ENCODE measurements at places on chromosomes 5 and 9.

DNA sequence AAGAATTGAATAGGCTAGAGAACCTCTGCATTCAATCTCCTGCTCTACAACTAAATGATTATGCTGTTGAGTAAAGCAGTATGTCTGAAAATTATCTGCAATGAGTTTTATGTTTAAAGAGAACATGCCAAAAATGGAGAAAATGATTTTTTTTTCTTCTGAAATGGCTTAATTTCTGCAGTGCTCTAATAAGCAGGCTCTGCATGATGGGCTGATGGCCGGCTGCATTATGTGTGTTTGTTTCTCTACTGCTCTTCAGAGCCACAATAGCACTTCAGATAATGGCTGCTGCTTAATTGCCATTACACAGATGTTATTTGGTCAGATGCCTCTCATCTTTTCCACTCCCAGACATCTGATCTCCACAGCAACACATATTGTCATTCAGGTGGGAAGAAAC is 286.4 kb upstream of the DMAC1 start:
- no peaks in the 10 kb centered on the region for H3K27me3 ChIP-seq
- no peak for DNase-seq
- H3K4me3 ChIP-seq = no peak overlapping the region
- H3K4me1 ChIP-seq = no peaks in the 10 kb centered on the region
- H3K27ac ChIP-seq = no peak overlapping the region

- no peak overlapping the region for H3K27ac ChIP-seq
- no peaks in the 10 kb centered on the region for H3K27me3 ChIP-seq
- no peaks in the 10 kb centered on the region for H3K36me3 ChIP-seq
- no peak for DNase-seq
- H3K4me1 ChIP-seq = no peaks in the 10 kb centered on the region
- no peak overlapping the region for H3K4me3 ChIP-seq
These were observed 30.6 kb upstream of the ANKRD33B start for GRCh38 chr5:10533226-10533625.

GRCh38 chr5:36026706-36027465 is 35.7 kb upstream of the UGT3A1 start:
- no peak for DNase-seq
- H3K4me1 ChIP-seq = no peaks in the 10 kb centered on the region
- H3K27ac ChIP-seq = no peak overlapping the region
- H3K4me3 ChIP-seq = no peak overlapping the region
- no peaks in the 10 kb centered on the region for H3K27me3 ChIP-seq

DNA sequence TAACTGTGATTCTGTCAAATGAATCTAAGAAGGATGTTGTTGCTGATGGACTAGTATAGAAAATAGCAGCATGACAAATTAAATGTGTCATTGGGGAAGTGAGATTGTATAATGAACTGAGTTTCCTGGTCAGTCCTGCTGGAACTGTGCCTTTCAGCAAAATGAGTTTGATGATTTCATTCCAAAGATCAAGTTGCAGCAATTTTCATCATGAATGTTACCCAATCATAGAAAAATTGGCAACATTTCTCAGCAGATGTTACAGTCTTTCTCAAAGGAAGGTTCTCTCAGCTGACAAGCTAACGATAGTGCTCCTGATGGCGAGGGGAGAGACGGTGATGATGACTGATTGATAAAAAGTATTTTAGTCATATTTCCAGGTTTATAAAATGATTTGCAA is 10.7 kb downstream of the PCDHAC2 start:
- no peak overlapping the region for H3K4me3 ChIP-seq
- H3K4me1 ChIP-seq = no peaks in the 10 kb centered on the region
- H3K27ac ChIP-seq = no peak overlapping the region

- H3K36me3 ChIP-seq = no peaks in the 10 kb centered on the region
- H3K27me3 ChIP-seq = no peaks in the 10 kb centered on the region
- H3K4me3 ChIP-seq = no peak overlapping the region
- no peak for DNase-seq
- H3K4me1 ChIP-seq = no peaks in the 10 kb centered on the region
- H3K27ac ChIP-seq = no peak overlapping the region
These were observed 295.5 kb upstream of the DAP start for GRCh38 chr5:11056560-11056959.

Measured in colonic mucosa (tissue), 4 donors.